ENCODE measurements at places on chromosomes 6 and 20. TPM values are rescaled to one million over a fixed set of nuclear protein-coding genes. Genes with fewer than 3 reads are reported as not detected.

DNA sequence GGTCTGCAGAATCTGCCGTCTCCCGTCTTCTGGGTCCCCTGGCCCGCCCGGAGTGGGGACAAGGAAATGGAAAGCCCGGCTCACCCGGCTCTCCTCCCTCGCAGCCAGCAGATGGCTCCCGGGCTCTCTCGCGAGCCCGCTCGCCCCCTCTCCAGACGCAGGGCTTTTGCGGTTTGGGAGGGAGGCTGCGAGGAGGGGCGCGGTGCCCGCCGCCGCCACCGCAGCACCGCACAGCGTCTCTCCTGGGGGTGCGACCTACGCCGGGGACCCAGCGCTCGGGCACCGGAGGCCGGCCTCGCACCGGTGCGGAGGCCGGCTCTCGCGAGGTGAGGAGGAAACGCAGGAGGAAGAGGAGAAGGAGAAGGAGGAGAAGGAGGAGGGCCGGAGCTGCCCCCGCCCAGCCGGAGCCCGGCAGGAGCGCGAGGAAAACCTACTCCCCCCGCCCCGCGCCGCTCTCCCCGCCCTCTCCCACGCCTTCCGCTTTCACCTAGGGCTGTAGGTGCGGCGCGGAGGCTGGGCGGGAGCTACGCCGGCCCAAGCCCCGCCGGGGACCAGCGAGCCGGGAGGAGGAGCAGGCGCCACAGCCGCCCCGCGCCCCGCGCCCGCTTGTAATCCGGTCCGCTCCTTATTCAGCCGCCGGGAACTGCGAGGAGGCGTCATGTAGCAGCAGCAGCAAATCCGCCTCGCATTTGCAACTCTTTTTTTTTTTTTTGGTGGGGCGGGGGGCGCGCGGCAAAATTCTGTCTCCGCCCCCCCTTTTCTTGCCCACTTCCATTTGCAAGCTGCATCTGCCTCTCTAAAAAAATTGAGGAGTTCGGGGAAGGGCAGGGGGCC is at the start of gene CARMIL1:
TSS of gene CARMIL1 (plus strand) at position 461 of the 834 bp plus-strand sequence. CDS start 422 bp downstream, outside the sequence.
- DNase-seq, result peak; percentile 76

- DNase-seq, result no peak
These were observed 56.1 kb downstream of the RNASET2 start for GRCh38 chr6:166900130-166900708.

DYNLT2 gene
- 2.5 TPM for total RNA-seq

- no peak for DNase-seq
These were observed 331.8 kb downstream of the HACE1 start for GRCh38 chr6:104527761-104528415.

DNA sequence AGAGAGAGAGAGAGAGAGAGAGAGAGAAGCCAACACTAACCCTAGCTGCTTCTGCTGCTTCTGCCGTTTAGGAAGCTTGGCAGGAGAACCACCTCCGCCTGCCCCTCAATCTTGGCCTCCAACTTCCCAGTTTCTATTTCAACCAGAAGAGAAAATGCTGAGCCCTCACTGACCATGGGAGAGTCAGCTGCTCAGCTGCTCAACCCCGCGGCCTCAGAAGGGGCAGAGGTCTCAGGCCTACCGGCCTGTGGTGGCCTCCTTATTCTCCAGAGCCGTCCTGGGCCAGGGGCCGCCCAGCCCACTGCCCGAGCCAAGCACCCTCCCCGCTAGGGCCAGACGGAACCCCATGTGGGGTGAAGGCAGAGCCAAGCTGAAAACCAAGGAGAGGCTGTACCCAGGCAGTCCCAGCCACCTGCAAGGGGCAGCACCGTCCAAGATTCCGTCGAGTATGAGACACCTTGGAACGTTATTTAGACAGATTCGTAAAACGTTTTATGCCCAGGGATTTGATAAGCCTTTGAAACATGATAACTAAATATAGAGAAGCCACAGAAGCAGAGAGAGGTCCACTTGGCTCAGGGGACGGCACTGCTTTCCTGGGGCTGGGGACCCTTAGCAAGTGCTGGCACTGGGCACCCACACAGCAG is 116.6 kb downstream of the DLL1 start:
- no peak for DNase-seq

DNA sequence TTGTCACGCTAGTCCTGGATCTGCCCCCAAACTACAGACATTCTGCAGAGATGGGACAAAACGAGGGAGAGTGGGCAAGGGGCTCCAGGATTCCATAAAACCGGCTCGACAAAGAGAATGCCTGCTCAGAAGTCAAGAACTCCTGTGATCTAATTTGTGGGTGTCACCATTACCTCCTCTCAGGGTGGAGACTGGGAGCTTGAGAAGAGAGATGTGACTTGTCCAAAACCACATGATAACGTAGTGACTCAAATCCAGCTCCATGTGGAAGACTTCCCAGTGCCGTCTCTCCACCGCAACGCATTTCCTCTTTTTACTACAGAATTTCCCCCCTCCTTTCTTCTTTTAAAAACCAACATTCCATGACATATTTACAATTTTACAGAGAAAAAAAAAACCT is 44.3 kb downstream of the TRERF1 start:
- DNase-seq, result no peak

EBF4 gene
- 0.27 TPM for total RNA-seq

DNA sequence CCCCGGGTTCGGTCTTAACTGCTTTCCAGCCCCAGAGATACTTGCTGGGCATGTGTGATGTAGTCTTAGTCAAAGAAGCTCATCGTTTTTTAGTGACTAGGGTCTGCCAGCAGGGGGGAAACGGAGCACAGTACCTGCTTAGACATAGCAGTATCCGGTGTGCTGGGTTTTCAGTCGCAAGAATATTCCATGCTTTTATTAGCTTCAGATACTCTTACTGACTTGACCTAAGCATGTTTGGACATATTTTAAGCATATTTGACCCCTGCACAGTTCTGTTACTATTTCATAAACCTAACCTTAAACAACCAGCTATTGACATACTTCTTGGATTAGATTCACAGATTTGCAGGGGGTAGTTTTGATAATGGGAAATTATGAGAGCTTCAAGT is 3.0 kb downstream of the E2F3 start:
- DNase-seq, result peak; percentile 82

DNA sequence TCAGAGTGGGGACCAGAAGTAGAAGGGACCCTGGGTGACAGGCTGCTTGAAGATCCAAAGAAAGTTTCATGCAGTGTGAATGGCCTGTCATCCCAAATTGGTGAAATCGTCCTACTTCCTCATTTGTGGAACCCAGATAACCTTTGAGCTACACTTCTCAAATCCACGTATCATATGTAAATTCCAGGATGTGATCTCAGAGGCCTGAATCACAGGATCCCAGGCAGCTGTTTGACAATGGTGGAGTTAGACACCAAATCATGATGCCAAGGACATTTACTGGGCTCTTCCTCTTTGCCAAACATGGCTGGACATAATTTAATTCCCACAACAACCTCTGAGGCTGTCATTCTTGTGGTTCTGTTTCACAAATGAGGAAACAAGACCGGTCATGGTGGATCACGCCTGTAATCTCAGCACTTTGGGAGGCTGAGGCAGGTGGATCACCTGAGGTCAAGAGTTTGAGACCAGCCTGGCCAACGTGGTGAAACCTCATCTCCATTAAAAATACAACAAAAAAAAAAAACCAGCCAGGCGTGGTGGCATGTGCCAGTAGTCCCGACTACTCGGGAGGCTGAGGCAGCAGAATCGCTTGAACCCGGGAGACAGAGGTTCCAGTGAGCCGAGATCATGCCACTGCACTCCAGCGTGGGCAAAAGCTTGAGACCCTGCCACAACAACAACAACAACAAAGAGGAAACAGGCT is 39.9 kb upstream of the TTPAL start:
- no peak for DNase-seq

RAD21L1 gene
- 0.27 TPM for total RNA-seq

DNA sequence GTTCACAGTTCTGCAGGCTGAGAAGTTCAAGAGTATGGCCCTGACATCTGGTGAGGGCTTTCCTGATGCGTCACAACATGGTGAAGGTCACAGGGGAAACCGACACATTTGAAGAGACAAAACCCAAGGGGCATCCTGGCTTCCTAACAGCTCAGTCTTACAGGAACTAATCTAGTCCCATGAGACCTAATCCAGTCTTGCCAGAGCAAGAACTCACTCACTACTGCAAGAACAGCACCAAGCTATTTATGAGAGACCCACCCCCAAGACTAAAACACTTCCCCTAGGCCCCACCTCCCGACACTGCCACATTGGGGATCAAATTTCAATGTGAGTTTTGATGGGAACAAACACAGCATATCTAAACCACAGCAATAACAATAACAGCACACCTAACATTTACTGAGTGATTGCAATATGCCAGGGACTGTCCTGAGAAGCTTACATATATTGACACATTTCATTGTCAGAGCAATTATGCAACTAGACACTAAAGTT is 46.6 kb downstream of the TPBG start:
- DNase-seq, result no peak

HMGCLL1 gene
- total RNA-seq, result not detected

- no peak for DNase-seq
These were observed 18.0 kb downstream of the FOXO3 start for GRCh38 chr6:108578595-108579327.

DNA sequence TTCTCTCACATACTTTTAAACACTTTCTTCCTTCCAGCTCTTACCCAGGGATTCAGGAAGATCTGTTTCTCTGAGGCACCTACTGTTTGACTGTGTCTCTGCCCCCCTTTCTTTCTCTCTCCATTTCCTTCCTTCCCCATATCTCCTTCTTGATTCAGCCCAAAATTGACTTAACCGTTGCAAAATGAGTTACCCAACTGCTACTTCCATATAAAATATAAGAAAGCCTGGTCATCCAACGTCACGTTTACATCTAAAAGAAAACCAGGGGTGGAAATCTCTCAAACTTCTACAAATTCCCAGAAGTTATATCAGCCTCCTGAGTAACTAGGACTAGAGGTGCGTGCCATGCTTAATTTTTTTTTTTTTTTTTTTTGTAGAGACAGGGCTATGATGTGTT is 95.2 kb upstream of the INSM1 start:
- DNase-seq, result no peak

DNA sequence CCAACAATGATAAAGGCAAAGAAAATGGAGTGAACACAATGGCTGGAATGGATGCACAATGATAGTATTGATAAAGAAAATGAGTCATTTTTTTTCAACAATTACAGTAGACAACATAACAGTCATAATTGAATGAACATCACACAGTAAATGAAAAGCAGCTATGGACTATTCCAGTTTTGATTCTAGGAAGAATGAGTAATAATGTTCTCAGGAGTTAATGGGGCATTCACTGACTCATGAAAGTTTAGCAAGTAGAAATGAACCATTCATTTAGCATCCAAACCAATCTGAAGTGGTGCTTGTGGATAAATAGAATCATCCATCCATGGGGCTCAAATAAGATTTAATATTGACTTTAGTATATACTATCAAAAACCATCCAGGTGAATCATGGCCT is 1029.5 kb upstream of the GJE1 start:
- DNase-seq, result no peak

- DNase-seq, result no peak
These were observed 70.2 kb downstream of the KCNB1 start for GRCh38 chr20:49412254-49412653.

- peak; percentile 55 for DNase-seq
These were observed 45.2 kb downstream of the THEMIS start for GRCh38 chr6:127855542-127856159.

DNA sequence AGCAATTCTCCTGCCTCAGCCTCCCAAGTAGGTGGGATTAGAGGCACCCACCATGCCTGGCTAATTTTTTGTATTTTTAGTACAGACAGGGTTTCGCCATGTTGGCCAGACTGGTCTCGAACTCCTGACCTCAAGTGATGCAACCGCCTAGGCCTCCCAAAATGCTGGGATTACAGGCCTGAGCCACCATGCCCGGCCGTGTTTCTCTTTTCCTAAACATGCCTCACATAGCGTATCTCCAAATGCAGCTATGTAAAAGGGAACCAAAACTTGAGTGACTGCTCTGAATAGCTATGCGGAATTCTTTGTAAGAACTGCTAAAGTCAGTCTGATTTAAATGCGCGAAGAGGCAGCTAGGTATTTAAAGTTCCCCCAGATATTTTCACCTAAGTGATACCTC is 20.5 kb downstream of the BPIFA2 start:
- DNase-seq, result no peak

GRCh38 chr6:63023726-63024125 is 187.5 kb upstream of the FKBP1C start:
- no peak for DNase-seq

- DNase-seq, result no peak
These were observed 66.0 kb upstream of the BLCAP start for GRCh38 chr20:37593710-37594109.

- DNase-seq, result no peak
These were observed 877.5 kb upstream of the ADGRB3 start for GRCh38 chr6:67757465-67758033.

GRCh38 chr20:48163505-48163904 is 378.2 kb upstream of the SULF2 start:
- no peak for DNase-seq

DNA sequence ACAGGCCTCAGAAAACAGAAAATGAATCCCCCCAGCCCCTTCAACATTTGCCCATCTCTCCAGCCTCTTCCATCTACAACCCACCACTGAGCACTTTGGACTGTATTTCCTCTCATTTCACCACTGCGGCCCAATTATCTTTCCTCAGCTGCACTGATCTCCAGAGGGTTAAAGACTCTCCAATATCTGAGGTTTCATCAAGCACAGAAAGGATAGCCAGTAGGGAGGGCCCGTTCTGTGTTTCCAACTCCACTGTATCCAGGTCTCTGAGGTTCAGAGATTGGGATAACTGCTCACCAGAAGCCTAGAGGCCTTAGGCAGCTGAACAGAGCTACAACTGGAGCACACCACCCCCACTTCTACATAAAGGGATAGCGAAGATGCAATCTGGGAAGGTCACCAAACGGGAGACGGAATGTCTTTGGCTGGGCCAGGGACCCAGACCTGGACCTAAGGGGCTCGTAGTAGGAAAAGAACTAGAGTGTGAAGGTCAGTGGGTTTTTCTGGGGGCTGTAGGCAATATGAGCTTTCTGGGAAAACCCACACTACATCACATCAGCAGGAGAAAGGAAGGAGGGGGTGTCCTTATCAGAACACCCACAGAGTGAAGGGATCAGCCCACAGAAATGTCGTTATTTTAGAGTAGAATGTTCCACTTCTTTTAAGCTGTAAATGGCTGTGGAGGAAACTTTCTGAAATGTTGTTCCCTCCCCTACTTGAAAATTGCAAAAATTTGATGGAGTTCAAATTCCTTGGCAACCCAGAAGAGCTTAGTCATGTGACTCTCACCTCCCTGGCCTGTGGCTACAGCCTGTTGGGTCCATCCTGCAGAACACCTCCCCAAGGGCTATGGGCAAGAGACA is 7.3 kb downstream of the KCNK5 start:
- DNase-seq, result no peak

IRAK1BP1 gene
- 2.8 TPM for total RNA-seq

RIPPLY2 gene
- total RNA-seq, result not detected

EDN1 gene
- 0.10 TPM for total RNA-seq

- no peak for DNase-seq
These were observed 8.2 kb downstream of the CDC25B start for GRCh38 chr20:3804254-3804751.

HAO1 gene
- total RNA-seq, result not detected

DNA sequence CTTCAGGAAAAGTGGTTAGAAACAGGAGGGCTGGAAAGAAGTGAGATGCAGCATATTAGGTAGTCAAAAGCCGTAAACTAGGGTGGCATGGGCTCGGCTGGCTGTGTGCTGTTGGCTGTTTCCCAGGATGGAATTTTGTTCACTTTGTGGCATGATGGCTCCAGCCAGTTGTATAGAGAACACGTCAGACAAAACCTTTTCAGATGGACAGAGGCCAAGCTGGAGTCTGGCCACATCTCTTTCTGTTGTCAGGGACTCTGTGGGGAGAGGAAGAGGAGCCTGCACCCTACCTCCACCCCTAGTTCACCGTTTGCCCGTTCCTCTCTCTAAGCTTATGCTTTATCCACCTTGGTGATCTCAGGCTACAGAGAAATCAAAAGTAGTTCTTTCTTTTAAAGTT is 22.0 kb downstream of the C6orf89 start:
- DNase-seq, result no peak

CDH4 gene
- total RNA-seq, result not detected

NKX2-2 gene
- total RNA-seq, result not detected

Data from activated CD4-positive, alpha-beta T cell treated with anti-CD3 and anti-CD28 coated beads, Interleukin-2, amount 10 ng/mL, durations not matched to agents 7 days and 5 days (primary cell).